ENCODE measurements at places on chromosomes 12 and 14.

GRCh38 chr14:52360831-52361230 is 46.7 kb downstream of the PTGER2 start:
- H3K27me3 ChIP-seq, result no peaks in the 10 kb centered on the region
- no peak overlapping the region for H3K4me3 ChIP-seq
- H3K4me1 ChIP-seq, result peaks cover 16% of the 10 kb centered on the region
- no peak overlapping the region for H3K27ac ChIP-seq
- no peak for DNase-seq
- H3K36me3 ChIP-seq, result peaks cover 5% of the 10 kb centered on the region

DNA sequence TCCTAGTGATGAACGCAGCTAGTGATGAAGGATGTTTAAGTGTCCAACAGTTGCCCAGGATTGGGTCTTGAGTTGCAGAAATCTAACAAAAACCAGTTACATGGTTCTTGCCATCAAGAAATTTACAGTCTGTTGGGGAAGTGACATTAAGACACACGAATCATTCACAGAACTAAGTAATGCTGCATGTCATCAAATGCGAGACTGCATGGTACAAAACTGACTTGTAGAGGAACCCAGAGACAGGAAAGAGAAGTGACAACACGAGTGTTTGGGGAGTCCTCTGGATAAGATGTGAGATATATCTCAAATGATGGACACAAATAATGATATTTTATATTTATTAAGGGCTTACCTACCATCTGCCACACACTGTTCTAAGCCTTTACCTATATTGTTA is 6.1 kb upstream of the SYNE3 start:
- no peaks in the 10 kb centered on the region for H3K27me3 ChIP-seq
- DNase-seq, result no peak
- H3K36me3 ChIP-seq, result peaks cover 3% of the 10 kb centered on the region

DNA sequence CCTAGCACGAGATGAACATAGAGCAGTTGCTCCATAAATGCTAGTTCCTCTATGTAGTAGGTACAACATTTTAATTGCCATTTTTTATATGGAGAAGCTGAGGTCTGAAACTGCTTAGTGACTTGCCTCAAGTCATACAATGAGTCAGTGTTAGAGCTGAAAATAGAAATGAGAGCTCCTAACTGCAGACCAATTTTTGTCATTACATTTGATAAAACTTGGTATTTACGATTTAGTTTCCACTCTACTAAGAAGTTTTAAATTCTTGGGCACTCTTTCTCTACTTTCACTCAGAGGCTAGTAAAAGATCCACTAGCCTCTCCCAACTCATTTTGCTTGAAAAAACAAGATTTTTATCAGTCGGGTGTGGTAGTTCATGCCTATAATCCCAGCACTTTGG is 8.1 kb upstream of the TMED10 start:
- peak overlapping the region; percentile 42 for H3K27ac ChIP-seq
- no peak for DNase-seq
- H3K4me3 ChIP-seq, result no peak overlapping the region
- peaks cover 19% of the 10 kb centered on the region for H3K27me3 ChIP-seq
- H3K4me1 ChIP-seq, result peaks cover 8% of the 10 kb centered on the region

DNA sequence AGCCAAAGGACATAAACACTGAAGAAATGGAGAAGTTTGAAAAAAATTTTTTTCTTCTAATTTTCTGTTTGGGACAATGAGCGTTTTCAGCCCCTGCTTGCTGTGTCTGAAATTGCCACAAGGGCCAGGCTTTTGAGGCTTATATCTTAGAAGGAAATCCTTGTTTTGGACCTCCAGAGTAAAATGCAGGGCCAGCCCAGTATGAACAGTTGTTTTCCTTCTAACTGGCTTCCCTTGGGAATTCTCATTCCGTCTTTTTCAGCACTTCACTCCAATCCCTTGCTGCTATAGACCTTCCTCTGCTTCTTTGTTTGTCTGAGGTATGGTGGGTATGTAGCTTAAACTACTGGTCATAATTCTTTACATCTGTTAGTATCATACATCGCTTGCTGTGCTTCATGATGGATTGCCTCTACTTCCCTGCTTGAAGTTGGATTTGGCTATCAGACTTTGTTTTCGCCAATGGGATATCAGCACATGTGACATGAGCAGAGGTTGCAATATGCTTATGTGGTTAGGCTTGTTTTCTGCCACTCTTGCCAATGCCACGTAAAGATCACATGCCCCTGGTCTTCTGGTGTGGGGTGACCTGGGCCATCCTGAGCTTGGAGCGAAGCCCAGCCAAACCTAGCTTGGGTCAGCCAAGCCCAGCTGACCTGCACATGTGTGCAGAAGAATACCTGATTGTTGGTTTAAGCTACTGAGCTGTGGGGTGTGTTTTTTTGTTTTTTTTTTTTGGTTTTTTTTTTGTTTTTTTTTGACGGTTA is 64.7 kb downstream of the AVPR1A start:
- no peak for DNase-seq
- H3K36me3 ChIP-seq, result no peaks in the 10 kb centered on the region
- H3K27me3 ChIP-seq, result no peaks in the 10 kb centered on the region
- H3K4me1 ChIP-seq, result no peaks in the 10 kb centered on the region

GRCh38 chr12:48917857-48918537 is 7.3 kb downstream of the FKBP11 start:
- H3K4me3 ChIP-seq, result peak overlapping the region; percentile 51
- peaks cover 21% of the 10 kb centered on the region for H3K4me1 ChIP-seq
- peaks cover 21% of the 10 kb centered on the region for H3K36me3 ChIP-seq
- H3K27me3 ChIP-seq, result no peaks in the 10 kb centered on the region

- H3K27me3 ChIP-seq, result no peaks in the 10 kb centered on the region
- H3K4me3 ChIP-seq, result no peak overlapping the region
- H3K36me3 ChIP-seq, result no peaks in the 10 kb centered on the region
- no peak for DNase-seq
These were observed 268.7 kb upstream of the TBX3 start for GRCh38 chr12:114952573-114953271.

GRCh38 chr12:105317942-105318621 is 12.4 kb upstream of the C12orf75 start:
- no peaks in the 10 kb centered on the region for H3K27me3 ChIP-seq
- no peak overlapping the region for H3K27ac ChIP-seq
- H3K4me3 ChIP-seq, result no peak overlapping the region
- peaks cover 57% of the 10 kb centered on the region for H3K4me1 ChIP-seq

DNA sequence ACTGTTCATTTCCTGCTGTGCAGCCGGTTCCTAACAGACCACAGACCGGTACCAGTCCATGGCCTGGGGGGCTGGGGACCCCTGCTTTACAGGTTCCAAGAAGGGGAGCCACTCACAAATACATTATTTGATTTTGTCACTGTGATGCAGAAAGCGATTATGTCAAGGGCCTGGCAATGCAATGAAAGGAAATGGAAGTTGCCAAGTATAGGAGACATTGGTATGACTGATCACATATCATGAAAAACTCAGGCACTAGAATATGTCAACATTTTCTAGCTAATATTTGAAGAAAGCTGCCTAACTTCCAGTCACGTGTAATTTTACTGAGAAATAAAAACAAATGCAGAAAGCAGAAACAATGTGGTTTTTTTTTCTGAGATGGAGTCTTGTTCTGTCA is 68.9 kb upstream of the USP44 start:
- no peak overlapping the region for H3K27ac ChIP-seq
- no peak overlapping the region for H3K4me3 ChIP-seq
- H3K4me1 ChIP-seq, result no peaks in the 10 kb centered on the region
- H3K36me3 ChIP-seq, result no peaks in the 10 kb centered on the region

- no peaks in the 10 kb centered on the region for H3K27me3 ChIP-seq
- H3K4me1 ChIP-seq, result no peaks in the 10 kb centered on the region
- no peak overlapping the region for H3K27ac ChIP-seq
- no peaks in the 10 kb centered on the region for H3K36me3 ChIP-seq
- DNase-seq, result no peak
These were observed 16.4 kb upstream of the LMO3 start for GRCh38 chr12:16622338-16622737.

DNA sequence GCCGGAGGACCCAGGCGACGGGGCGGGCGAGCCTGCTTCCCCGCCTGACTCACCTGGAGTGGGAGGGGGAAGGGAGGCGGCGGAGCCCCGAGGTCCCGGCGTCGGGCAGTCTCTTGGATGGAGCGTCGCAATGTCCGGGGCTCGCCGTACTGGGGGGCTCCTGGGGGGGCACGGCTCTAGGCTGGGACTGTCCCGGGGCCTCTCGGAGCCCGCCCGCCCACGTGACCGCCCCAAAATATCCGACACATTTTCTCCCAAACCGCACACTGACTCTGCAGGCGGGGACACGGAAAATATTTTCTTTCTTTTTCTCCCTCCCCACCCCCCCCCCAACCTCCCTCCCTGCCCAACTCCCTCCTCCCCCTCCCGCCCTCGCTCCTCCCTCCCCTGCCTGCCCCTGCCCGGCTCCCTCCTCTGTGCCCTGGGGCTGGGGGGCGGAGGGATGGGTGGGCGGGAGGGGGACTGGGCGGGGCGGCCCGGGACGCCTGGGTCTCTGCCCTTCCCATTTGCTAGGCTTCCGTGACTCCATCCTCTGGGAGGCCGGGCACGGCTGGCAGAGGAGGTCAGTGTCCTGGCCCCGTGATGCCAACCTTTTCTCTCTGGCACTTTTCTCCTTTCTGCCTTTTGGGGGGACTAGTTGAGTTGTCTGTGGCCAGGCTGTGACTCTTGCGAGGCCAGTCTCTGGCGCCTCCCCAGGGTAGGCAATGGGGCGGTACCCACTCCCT is at the start of gene RARG:
RARG (minus strand) TSS at position 289 of the 725 bp plus-strand sequence. CDS start 4,664 bp downstream, outside the sequence.
- peak; percentile 39 for DNase-seq
- H3K4me1 ChIP-seq, result peaks cover 38% of the 10 kb centered on the region
- H3K27ac ChIP-seq, result peak within 1 kb of the TSS; percentile 79
- no peaks in the 10 kb centered on the region for H3K27me3 ChIP-seq
- H3K4me3 ChIP-seq, result peak within 1 kb of the TSS; percentile 78

- H3K27ac ChIP-seq, result no peak overlapping the region
- no peak overlapping the region for H3K4me3 ChIP-seq
- H3K36me3 ChIP-seq, result no peaks in the 10 kb centered on the region
- no peaks in the 10 kb centered on the region for H3K4me1 ChIP-seq
- peaks cover 24% of the 10 kb centered on the region for H3K27me3 ChIP-seq
These were observed 9.1 kb downstream of the B4GALNT3 start for GRCh38 chr12:468671-469389.

Measured in activated T-helper 2 cell treated with anti-CD3 and anti-CD28 coated beads, Interferon-gamma antibody, Interleukin-2, Interleukin-4, amounts not matched to agents 10 μg/mL and 5 μg/mL and 100 μg/mL, durations not matched to agents 14 hours and 24 hours and 36 hours (primary cell).